ENCODE measurements at places on chromosomes 13 and 19. TPM values are rescaled to one million over a fixed set of nuclear protein-coding genes. Genes with fewer than 3 reads are reported as not detected.

The RASAL3 gene
- total RNA-seq, result not detected

The ACTL9 gene
- not detected for total RNA-seq

The ZNF682 gene
- 1.5 TPM for total RNA-seq

The MBD3L3 gene
- total RNA-seq, result not detected

The LGALS4 gene
- not detected for total RNA-seq

The MCEMP1 gene
- not detected for total RNA-seq

The CEACAM5 gene
- total RNA-seq, result not detected

The SCN1B gene
- total RNA-seq, result 4.7 TPM

The SYCN gene
- total RNA-seq, result not detected

The OR7D2 gene
- not detected for total RNA-seq

The CYP4F3 gene
- total RNA-seq, result not detected

The SPACA4 gene
- not detected for total RNA-seq

The ZNF557 gene
- 12.7 TPM for total RNA-seq

The FPR1 gene
- total RNA-seq, result 0.44 TPM

The CD70 gene
- total RNA-seq, result not detected

The DACT3 gene
- total RNA-seq, result 4.2 TPM

The C13orf42 gene
- total RNA-seq, result not detected
